ENCODE measurements at places on chromosomes 7 and 10.
A peak's percentile ranks its signal among the peaks of the same experiment; 100 is the strongest.

DNA sequence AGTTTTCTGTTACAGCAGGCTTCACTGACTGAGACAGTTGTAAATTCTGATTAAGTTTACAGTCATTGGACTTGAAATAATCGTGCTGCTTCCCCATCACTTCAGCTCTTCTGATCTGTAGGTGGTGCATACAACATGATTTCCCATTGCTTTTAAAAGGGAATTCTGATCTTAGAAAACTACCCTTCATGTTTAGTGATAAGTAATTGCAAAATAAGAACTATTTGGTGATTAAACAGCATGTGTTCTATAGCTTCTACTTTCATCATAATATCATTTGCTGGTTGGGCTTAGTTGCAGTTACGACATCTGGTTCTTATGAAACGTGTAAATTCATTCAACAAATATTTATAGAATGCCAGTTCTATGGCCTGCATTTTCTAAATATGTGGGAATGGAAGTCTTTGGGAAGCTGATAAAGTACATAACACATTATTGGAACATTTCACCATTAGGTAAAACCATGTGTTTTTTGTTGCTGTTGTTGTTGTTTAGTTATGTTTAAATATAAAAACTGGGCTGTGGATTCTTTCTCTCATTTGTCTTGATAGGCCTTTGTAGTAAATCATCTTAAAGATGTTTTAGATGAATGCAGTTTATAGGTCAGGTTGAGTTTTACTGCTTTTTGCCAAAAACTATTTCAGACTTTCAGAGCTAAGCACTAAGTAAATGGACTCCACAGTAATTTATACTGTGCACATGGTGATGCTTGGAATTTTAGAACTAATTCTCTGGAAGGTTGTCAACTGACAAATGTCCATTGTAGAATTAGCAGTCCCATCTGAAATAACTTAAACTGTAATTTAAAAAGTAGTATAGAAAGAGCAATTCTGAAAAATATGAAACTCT is 13.1 kb downstream of the GNAI1 start:
- no peak for DNase-seq

DNA sequence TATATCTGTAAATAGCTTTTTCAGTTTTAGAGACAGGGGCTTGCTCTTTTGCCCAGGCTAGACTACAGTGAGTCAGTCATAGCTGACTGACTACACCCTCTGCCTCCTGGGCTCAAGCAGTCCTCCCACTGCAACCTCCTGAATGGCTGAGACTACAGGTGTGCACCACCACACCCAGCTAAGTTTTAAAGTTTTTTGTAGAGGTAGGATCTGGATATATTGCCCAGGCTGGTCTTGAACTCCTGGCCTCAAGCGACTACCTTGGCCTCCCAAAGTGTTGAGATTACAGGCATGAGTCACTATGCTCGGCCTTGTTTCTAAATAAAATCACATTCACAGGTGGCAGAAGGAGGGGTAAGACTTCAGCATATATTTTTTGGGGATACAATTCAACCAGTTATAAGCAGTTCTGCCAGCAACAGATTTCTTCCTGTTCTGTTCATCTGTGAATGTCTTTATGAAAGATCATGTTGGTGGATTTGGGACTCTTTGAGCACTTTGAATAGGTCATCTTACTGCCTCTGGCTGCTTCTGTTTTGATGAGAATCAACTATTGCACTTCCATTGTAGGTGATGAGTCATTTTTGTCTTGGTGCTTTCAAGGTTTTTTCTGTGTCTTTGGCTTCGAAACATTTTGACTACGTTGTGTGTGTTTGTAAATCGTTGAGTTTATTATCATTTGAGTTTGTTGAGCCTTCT is 15.7 kb downstream of the RBM33 start:
- no peak for DNase-seq

GRCh38 chr7:81331061-81332018 is 412.5 kb upstream of the SEMA3C start:
- DNase-seq, result no peak

- DNase-seq, result no peak
These were observed 16.9 kb downstream of the ZKSCAN5 start for GRCh38 chr7:99521399-99521798.

DNA sequence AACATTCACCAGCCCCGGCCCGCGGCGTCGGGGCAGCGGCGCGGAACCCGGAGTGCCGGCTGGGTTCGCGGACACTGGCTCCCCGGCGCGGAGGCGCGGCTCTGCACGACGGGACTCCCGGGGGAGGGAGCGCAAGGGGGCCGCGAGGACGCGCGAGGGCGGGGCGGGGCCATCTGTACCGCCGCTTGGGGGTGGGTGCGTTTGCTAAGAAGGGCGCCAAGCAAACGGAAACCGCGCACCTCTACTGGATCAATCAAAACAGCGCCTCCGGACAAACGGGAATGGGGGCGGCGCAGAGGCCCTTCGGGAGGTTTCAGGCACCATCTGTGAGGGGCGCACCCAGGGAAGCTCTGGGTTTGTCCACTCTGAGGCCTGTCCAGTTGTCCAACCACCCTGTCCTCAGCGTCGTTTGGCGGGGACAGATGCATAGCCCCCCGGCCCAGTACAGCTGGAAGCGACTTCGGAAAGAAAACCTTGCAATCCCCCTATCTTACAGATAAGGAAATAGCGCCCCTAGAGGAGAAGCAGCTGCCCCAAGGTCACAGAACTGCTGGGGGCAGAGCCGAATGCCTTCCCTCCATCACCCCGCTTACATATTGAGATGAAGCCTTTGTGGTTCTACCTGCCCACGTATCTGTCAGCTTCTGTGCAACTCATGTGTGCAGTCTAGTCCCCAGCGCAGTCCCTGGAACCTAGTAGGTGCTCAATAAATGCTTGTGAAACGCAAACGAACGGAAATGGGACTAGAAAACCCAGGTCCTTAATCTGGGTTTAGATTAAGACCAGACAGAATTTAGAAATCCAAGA is 10.7 kb upstream of the SLIT1 start:
- peak; percentile 84 for DNase-seq

DNA sequence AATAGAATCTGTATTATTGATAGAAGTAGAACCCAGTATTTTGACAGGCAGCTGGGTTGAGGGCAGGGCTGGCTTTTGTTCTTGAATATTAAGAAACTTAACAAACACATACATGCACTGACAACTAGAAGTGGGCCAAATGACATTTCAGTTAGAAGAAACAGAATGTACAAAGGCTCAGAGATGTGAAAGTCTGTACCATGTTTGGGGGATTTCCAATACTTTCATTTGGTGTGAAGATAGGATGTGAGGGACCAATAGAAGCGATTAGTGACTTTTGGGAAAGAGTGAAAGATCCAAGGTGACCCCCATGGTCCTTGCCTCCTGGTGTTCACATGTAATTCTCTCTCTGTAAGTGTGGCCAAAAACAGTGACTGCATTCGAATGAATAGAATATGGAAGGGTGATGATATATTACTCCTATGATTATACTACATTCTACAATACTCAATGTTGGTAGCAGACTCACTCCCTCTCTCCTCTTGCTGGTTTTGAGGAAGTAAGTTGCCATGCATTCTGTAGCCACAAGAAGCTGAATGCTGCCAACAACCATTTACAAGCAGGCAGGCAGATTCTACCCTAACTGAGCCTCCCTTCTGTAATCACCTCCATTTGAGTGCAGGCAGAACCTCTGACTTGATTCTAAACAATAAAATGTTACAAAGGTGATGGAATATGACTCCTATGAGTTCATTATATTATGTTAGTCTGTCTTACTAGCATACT is 151.4 kb downstream of the TMEM168 start:
- no peak for DNase-seq

DNA sequence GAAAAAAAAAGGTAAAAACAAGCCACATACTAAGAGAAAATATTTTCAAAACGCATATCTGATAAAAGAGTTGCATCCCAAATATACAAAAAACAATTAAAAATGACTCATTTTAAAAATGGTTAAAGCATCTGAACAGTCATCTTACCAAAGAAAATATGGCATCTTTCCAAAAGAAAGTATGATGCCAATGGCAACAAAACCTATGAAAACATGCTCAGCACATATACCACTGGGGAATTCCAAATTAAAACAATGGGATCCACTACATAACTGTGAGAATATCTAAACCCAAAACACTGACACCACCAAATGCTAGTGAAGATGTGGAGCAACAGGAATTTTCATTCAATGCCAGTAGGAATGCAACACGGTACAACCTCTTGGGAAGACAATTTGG is 39.3 kb downstream of the VSTM2A start:
- DNase-seq, result no peak
